Neural crest cell (in vitro differentiated cells): ENCODE measurements at places on chromosomes 11 and 22. TPM values are rescaled to one million over a fixed set of nuclear protein-coding genes. Genes with fewer than 3 reads are reported as not detected.
A peak's percentile ranks its signal among the peaks of the same experiment; 100 is the strongest.

DNA sequence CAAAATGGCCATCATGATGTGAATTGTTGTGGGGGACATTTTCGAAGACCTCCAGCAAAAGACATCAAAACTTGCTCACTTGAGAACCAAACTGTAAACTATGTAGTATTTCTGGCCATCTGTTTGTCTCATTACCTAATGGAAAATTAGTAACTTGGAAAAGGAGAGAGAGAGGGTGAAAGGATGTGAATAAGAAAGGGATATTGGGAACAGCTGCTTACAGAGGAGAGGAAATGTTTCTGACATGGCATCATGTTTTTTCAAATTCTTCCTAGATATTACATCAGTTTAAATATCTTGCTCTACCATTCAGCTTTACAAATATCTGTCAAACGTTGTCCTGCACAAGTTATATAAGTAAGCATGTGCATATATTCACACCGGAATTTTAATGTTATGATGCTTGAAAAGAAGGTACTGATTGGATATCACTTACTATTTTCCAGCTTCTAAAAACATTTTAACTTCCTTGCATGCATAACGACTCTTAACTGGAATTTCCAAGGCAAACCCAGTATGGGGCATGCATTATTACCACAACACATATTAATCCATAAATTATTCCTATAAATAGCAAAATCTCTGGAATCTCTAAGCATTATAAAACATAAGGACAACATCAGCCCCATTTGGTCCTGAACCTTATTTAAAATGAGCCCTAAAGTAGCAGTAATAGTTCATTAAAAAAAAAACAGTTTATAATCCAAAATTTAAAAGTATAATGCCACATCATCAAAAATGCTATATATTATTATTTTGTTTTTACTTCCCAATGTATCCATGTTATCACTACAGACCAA is 20.0 kb downstream of the GUCY1A2 start:
- no peaks in the 10 kb centered on the region for H3K36me3 ChIP-seq
- no peak overlapping the region for H3K4me3 ChIP-seq
- peaks cover 6% of the 10 kb centered on the region for H3K4me1 ChIP-seq
- H3K27ac ChIP-seq, result peak overlapping the region; percentile 37
- H3K27me3 ChIP-seq, result no peaks in the 10 kb centered on the region
- no peak for DNase-seq

- no peaks in the 10 kb centered on the region for H3K36me3 ChIP-seq
- no peak for DNase-seq
- H3K27ac ChIP-seq, result no peak overlapping the region
- no peak overlapping the region for H3K4me3 ChIP-seq
- peaks cover 11% of the 10 kb centered on the region for H3K27me3 ChIP-seq
Observed at GRCh38 chr11:64067230-64067993, 31.7 kb downstream of the FLRT1 start.

DNA sequence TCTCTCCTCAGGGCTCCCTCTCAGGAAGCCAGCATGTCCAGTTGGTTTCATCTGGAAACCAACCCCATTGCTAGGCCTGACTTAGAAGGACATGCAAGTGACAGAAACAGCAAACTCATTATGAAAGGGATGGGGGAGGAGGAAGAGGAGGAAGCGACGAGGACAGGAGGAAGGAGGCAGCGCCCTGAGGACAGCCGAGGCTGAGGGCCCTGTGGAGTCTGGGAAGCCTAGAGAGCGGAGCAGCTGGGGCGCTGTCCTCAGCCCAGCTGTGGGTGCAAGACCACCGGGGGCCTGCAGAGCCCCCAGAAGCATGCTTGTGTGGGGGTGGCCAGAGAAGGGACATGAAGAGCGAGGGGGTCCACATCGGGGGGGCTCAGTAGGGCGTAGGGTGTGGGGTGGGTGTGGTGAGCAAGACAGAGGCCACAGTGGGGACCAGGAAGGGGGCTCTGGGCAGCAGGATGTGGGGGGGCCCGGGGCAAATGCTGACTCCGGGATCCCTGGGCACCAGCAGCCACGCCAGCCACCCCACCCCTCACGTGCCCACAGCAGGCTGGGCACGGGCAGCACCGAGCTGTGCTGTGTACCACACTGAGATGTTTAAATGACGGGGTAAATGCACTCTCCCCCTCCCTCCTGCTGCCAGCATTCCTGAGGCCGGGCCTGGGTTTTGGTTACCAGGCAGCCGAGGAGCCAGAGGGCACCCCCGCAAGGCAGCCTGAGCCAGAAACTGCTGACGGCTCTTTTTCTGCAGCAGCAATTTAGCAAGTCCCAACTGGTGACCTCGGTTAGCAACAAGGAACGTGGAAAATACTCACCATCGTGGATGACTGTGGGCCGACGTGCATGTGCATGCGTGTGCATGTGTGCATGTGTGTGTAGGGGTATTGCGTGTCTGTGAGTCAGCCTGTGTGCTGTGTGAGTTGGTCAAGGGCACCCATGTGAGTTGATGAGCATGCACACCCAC is 82.7 kb upstream of the LINC01488 start:
- H3K27ac ChIP-seq, result peak overlapping the region; percentile 54
- H3K36me3 ChIP-seq, result peaks cover 4% of the 10 kb centered on the region
- no peak overlapping the region for H3K4me3 ChIP-seq
- no peak for DNase-seq

DNA sequence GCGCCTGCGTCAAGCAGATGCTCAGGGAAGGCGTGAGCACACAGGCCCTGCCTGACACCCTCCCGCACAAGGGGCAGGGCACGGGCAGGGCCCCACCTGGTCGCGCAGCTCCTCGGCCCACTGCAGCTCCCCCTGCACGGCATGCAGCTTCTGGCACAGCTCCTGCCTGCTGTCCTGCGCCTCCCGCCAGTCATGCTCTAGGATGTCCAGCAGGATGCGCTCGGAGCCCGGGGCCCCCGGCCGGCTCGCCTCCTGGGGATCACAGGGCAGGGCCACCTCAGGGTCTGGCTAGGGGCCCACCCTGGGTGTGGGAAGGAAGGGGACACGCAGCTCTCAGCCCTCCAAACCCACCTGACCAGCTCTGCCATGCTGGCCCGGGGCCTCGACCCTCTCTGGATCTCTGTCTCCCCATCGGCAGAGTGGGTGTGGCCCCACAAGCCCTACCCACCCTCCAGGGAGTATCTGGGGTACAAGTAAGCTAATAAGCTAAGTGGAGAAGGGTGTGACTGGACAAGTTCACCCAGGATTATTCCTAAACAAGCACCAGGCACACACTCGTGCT is 10.7 kb downstream of the CARD10 start:
- peaks cover 38% of the 10 kb centered on the region for H3K4me1 ChIP-seq
- peak overlapping the region; percentile 63 for H3K27ac ChIP-seq
- peak overlapping the region; percentile 19 for H3K4me3 ChIP-seq
- DNase-seq, result no peak
- H3K36me3 ChIP-seq, result peaks cover 4% of the 10 kb centered on the region
- peaks cover 3% of the 10 kb centered on the region for H3K27me3 ChIP-seq

The ARHGAP20 gene
- total RNA-seq, result 0.20 and 0.23 TPM in 2 replicates

The HEPN1 gene
- total RNA-seq, result not detected in 2 replicates

The IL17REL gene
- total RNA-seq, result 0.07 TPM in 1 of 2 replicates, not detected in the other

DNA sequence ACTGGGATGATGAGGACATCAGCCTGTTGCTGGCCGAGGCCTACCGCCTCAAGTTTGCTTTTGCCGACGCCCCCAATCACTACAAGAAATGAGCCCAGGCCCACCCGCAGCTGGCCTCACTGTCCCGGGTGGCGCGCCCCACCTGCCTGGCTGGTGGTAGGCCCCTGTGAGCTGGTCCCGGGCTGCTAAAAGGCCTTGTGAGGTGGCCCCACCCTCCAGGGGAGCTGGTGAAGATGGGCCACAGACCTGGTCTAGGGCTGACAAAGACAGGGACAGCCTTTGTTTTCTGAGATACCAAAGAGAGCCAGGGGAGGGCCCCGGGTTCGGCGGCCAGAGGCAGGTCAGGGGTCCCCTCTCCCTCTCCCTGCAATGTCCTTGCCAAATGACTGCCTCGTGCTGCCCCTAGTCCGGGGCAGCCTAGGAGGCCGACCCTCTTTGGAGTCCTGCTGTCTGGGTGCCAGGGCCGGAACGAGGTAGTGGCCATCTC is 411.1 kb downstream of the TBC1D22A start:
- no peaks in the 10 kb centered on the region for H3K27me3 ChIP-seq
- peaks cover 4% of the 10 kb centered on the region for H3K36me3 ChIP-seq
- H3K4me1 ChIP-seq, result peaks cover 9% of the 10 kb centered on the region
- H3K4me3 ChIP-seq, result no peak overlapping the region

DNA sequence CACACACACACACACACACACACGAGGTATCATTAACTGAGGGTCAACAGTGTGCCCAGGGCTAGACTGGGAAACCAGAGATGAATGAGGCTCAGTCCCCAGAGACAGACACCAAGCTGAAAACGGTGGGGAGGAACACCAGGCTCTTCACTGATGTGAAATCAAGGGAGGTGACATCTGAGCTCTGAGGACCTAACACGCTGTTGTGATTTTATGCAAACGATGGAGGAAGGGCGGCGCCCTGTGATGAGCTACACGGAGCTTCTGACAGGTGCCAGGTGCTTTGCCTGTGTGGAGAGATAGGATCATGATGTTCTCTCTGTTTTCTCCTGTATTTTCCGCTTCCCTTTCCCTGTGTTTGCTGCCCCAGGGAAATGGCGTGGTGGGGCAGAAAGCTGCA is 6.5 kb upstream of the CYB5R3 start:
- no peak overlapping the region for H3K4me3 ChIP-seq
- H3K27me3 ChIP-seq, result no peaks in the 10 kb centered on the region
- no peak overlapping the region for H3K27ac ChIP-seq
- peaks cover 6% of the 10 kb centered on the region for H3K4me1 ChIP-seq

GRCh38 chr22:32780726-32781310 is 20.7 kb upstream of the TIMP3 start:
- DNase-seq, result no peak
- no peaks in the 10 kb centered on the region for H3K36me3 ChIP-seq
- H3K4me1 ChIP-seq, result peaks cover 24% of the 10 kb centered on the region

The C1QTNF5 gene
- 1.9 and 2.1 TPM in 2 replicates for total RNA-seq

DNA sequence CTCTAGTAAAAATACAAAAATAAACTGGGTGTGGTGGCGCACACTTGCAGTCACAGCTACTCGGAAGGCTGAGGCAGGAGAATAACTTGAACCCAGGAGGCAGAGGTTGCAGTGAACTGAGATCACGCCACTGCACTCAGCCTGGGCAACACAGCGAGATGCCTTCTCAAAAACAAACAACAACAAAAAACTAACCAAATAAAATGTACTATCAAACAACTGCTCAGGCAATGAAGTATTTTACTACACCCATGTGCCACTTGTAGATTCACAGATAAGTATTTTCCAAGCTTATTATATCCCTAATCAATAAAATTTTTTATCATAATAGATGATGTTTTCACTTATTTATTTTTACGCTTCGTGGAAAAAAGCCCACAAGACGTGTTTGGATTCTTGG is 924 bp downstream of the C11orf65 start:
- peak overlapping the region; percentile 99 for H3K4me3 ChIP-seq
- peaks cover 6% of the 10 kb centered on the region for H3K36me3 ChIP-seq
- peaks cover 15% of the 10 kb centered on the region for H3K4me1 ChIP-seq
- H3K27ac ChIP-seq, result peak overlapping the region; percentile 62
- no peaks in the 10 kb centered on the region for H3K27me3 ChIP-seq

DNA sequence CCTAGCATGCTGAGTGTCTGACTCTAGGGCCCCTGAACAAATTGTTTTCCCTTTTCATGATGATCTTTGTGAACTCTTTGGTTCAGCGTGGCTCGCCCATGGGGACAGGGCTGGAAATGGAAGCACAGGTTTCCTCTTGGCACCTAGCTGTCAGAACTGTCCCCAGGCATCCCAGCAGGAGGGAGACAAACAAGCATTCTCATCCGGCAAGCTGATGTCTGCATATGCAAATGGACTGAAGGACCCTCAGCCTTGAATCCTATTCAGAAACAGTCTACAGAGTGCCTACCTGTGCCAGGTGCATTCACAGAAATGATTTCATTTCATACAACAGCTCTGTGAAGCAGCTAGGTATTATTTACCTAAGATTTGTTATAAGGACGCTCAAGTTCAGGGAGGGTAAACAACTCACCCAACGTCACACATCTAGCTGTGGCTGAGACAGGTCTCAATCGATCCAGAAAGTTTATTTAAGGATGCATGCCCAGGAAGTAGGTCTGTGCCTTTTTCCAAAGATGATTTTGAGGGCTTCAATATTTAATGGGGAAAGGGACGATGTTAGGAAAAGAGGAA is 176.4 kb downstream of the KIRREL3 start:
- no peak overlapping the region for H3K27ac ChIP-seq
- no peak for DNase-seq
- peaks cover 12% of the 10 kb centered on the region for H3K27me3 ChIP-seq
- no peak overlapping the region for H3K4me3 ChIP-seq

DNA sequence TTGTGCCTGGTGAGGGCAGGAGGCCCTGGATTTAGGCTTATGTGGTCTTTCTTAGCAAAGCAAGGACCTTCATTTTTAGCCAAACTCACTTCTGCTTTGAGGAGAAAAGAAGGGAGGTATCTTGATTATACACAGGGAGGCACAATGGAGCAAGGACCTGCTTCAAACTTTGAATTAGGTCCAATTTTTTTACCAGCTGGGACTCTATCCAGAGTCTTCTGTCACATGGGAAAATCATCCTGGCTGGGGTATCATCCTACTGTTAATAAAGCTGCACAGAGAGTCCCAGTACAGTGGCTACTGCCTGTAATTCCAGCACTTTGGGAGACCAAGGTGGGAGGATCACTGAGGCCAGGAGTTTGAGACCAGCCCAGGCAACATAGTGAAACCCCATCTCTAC is 87.8 kb downstream of the CWC15 start:
- no peak for DNase-seq
- no peaks in the 10 kb centered on the region for H3K27me3 ChIP-seq
- H3K4me3 ChIP-seq, result no peak overlapping the region
- no peak overlapping the region for H3K27ac ChIP-seq
- peaks cover 56% of the 10 kb centered on the region for H3K36me3 ChIP-seq
- H3K4me1 ChIP-seq, result no peaks in the 10 kb centered on the region

GRCh38 chr11:130024361-130024760 is 21.7 kb upstream of the PRDM10 start:
- no peaks in the 10 kb centered on the region for H3K27me3 ChIP-seq
- H3K27ac ChIP-seq, result no peak overlapping the region
- no peak overlapping the region for H3K4me3 ChIP-seq

GRCh38 chr11:44804449-44805437 is 78.0 kb downstream of the TSPAN18 start:
- no peaks in the 10 kb centered on the region for H3K36me3 ChIP-seq
- H3K4me1 ChIP-seq, result peaks cover 83% of the 10 kb centered on the region
- H3K4me3 ChIP-seq, result peak overlapping the region; percentile 45
- H3K27me3 ChIP-seq, result no peaks in the 10 kb centered on the region
- no peak for DNase-seq
